ENCODE measurements at places on chromosomes 5 and 9.
A peak's percentile ranks its signal among the peaks of the same experiment; 100 is the strongest.

GRCh38 chr9:93684806-93685543 lies 108.6 kb downstream of the PHF2 start:
- no peak for DNase-seq

GRCh38 chr5:37734114-37734513 lies 105.7 kb downstream of the GDNF start:
- DNase-seq: no peak

DNA sequence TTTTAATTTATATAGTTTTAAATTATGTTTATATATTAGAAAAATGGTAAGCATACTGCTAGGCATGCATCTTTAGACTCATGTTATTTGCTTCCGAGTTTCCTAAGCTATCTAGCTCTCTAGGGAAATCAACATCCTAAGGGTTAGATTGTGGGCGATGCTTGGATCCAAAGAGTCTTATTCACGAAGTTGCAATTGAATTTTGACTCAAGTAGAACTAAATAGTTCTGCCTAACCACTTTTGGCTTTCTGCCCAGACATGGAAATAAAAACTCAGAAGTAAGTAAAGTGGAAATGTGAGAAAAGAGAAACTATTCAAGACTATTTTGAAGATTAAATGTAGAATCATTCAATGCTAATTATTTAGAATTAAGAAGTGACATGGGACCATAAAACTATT lies 440.4 kb downstream of the CDH18 start:
- no peak for DNase-seq

DNA sequence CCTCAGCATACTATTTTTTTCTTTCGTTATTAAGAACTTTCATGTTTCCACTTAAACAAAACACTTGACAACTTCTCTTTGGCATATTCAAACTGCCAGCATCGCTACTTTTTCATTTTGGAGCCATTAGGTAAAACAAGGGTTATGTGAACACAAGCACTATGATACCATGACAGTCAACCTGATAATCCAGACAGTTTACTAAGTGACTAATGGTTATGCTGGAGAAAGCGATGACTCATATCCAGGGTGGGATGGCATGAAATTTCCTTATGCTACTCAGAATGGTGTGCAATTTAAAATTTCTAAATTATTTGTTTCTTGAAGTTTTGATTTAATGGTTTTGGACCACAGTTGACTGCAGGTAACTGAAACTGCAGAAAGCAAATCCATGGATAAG lies 29.9 kb upstream of the PRSS3 start:
- DNase-seq: no peak

GRCh38 chr9:135805422-135806022 lies 101.8 kb downstream of the CAMSAP1 start:
- no peak for DNase-seq

- peak; percentile 95 for DNase-seq
Measured at GRCh38 chr9:119126040-119126439, 243.2 kb downstream of the BRINP1 start.

- no peak for DNase-seq
Measured at GRCh38 chr9:125241863-125242739, 958 bp upstream of the HSPA5 start.

- no peak for DNase-seq
Measured at GRCh38 chr5:139473105-139473504, 2.3 kb downstream of the SMIM33 start.

- DNase-seq: no peak
Measured at GRCh38 chr9:69175486-69175885, 1.4 kb downstream of the TJP2 start.

DNA sequence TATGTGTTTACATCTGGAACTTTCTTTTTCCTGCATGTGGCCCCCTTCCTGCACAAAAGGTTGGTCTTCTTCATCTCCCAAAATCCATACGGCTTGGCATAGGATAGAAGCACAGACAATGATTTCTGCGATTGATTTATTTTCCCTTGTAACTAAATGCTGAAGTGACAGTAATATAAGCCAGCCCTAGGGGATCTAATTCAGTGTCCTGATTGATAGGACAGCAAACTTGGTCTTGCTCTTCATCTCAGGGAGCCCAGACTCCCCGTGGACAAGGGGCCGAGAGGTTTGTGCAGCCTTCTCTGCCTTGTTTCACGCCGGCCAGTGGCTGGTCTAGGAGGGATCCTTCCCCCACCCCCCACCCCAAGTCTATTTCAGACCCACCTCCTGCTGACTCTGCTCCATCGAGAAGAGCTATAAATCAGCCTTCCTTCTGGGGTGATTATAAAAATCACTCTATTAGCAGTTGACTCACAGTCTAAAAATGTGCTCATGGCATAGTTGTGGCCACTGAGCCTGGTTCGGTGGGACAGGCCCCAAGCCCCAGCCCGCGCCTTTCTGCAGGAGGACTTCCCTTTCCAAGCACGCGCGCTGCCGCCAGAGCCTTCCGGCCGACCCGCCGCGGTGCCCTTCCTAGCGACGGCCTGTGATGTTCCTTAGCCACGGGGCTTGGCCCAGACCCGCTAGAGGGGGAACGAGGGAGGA lies 89.8 kb upstream of the COL5A1 start:
- no peak for DNase-seq

- no peak for DNase-seq
Measured at GRCh38 chr5:140349244-140349643, 2.8 kb upstream of the HBEGF start.

- DNase-seq: no peak
Measured at GRCh38 chr9:10443868-10444204, 169.0 kb downstream of the PTPRD start.

DNA sequence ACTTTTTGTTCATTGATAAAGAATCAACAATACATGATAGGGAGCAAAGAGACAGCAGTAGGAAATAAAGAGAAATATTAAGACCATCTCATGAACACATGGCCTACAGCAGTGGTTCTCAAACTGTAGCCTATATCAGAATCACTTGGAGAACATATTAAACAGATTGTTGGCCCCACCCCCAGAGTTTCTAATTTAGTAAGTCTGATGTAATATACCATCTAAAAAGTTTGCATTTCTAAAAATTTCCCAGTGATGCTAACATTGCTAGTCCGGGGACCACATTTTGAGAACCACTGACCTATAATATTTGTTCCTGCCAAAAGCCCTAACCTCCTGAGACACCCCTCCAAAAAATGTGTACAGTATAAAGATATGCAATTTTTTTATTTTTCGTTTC lies 306.2 kb upstream of the NREP start:
- DNase-seq: no peak

DNA sequence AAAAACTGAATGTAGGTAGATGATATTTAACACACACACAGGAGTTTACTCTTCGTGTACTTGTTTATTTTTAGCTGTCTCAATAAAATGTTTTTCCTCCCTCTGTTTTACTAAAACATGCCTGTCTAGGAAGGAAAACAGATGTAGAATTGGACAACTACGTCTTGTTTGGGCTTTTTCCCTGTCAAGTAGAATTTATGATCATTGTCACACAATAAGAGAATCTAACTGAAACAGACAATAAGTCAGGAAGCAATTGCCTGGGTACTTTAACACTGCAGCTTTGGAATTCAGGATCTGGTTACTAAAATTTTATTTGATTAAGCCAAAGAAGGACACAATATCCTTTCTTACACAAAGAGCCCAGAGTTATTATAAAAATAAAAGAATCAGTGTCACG lies 164.2 kb downstream of the ZDHHC21 start:
- DNase-seq: no peak

DNA sequence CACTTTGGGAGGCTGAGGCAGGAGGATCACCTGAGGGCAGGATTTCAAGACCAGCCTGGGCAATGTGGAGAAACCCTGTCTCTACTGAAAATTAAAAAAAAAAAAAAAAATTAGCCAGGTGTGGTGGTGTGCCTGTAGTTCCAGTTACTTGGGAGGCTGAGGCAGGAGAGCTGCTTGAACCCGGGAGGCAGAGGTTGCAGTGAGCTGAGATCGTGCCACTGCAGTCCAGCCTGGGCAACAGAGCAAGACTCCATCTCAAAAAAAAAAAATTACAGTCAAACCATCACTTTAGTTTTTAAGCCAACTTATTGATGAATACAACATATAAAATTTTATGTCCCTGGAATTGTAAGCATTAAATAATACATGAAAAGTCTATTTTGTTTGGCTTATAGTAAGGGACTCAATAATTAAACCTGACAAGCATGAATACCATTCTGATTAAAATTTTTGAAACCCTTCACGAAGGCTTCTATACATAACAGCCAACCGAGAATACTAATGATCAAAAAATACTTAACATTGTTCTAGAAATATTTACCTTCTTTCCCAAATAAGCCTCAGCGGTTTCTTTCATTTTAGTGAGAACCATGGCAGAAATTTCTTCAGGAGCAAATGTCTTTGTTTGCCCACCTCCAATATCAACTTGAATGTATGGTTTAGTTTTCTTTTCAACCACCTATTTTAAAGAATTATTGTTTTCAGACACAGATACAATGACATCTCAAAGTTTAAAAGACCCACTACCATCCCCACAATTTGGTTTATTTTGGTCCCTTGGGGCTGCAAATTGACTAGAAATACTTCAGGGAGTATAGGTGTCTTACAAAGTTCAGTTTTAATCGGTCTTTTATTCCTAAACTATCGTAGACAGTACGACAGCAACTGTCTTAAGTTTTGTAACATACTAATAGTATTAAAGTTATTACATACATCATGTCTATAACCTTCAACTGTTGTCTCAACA lies 1.2 kb downstream of the HSPA5 start:
- DNase-seq: no peak

DNA sequence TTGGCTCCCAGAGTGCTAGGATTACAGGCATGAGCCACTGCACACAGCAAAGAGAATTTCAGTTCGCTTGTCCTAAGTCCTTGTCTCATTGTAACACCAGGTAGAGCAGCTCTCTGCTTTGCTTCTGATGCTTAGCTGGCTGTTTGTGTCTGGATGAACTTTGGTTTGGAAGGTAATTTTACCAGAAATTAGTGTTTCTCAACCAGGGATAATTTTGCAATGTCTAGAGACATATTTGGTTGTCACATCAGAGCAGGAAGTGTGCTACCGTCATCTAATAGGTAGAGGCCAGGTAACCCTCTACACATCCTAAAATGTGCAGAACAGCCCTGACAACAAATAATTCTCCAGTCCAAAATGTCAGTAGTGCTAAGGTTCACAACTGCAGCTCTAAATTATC lies 108.8 kb downstream of the SNX18 start:
- no peak for DNase-seq

- DNase-seq: no peak
Measured at GRCh38 chr9:120650352-120650751, 63.9 kb downstream of the MEGF9 start.

DNA sequence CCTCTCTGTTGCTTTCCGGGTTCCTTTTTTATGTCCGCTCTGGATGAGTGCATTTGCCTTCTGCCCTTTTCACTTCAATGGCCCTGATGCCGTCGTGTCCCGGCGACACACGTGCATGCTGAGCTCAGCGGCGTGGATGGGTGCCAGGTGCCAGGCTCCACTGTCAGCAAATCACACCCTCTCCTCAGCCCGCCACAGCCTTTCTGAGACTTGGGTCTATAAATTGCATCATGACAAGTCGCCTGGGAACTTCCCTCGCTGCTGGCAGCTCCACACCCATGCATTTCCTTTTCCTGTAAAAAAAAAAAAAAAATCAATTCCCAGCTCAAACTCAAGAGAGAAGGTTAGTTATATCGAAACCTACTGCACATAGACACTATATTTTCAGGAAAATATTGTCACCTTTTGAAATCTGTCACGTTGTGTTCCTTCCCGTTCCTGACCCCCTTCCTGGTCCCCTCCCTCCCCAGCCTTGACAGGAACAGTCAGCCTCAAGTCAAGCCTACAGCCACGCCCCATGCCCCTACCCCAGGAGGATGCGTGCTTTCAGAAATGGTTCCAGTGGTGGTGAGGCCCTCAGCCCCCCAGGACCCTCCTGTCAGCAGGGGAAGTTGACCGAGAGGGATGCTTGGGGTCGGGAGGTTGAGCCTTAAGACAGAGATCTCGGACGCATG lies 110.3 kb upstream of the PTCH1 start:
- no peak for DNase-seq

DNA sequence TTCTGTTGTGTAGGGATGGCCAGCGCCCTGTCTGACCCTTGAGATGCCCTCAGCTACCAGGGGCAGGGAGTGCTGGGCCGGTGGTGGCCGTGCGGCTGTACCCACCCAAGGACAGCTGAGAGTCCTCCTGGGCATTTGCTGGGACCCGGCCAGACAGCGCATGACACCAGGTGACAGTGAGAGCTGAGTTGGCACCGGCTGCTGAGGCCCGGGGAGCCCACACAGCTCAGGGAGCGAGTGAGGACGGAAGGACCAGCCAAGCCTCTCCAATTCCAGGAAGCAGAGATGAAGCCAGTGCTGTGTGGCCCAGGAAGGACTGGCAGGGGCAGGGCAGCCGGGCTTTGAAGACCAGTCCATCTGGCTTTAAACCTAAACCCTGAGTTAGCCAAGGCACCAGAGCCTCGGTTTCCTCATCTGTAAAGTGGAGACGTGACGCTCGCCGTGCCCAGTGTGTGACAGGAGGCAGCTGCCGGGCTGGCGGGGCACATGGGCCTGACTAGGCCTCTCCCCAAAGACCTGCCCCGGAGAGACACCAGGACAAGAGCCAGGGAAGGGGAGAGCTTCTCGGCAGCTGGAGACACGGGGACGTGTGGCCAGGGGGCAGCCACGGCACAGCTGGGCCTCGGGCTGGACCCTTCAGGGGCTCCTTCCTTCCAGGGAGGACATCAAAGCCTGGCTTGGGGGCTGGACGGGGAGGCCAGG lies 3.0 kb upstream of the AGPAT2 start:
- no peak for DNase-seq

GRCh38 chr5:132225165-132226032 lies 2.3 kb downstream of the P4HA2 start:
- no peak for DNase-seq

GRCh38 chr9:82320566-82320965 lies 332.0 kb downstream of the SPATA31D1 start:
- DNase-seq: no peak

- DNase-seq: no peak
Measured at GRCh38 chr5:158485604-158486081, 614.1 kb downstream of the EBF1 start.

- no peak for DNase-seq
Measured at GRCh38 chr5:169905017-169905416, 75.3 kb downstream of the INSYN2B start.

GRCh38 chr9:35658968-35659220 lies 802 bp downstream of the CCDC107 start:
- no peak for DNase-seq

DNA sequence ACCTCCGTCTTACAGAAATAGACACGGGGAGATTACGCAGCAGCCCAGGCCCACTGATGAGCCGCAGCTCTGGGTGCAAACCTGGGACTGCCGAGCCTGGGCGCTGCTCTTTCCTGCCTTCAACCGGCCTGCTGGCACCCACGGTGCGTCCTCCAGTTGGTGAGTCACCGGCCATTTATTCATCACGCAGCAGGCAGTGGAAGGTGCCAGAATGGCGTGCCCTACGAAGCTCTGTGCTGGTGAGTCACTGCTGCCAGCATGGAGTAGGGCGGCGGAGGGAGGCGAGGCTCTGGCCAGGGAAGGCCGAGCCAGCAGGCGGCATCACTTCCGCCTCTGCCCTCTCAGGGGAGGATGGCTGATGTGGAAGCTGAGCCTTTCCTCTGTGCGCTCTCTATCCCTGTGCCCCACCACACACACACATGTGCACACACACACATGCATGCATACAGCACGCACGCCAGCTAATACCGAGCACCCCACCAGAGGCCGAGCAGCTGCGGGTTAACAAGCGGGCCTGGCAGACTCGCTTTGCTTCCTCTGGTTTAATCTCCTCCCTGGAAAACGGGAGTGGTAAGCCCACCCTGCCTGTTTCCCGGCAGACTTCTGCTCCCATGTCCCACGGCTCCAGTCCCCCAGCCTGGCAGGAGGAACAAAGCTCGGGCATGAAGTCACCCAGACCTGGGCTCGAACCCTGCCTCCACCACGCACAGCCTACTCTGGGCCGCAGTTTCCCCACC lies 39.2 kb downstream of the OLFM1 start:
- no peak for DNase-seq
